ENCODE measurements at places on chromosomes 16 and 17. TPM values are rescaled to one million over a fixed set of nuclear protein-coding genes. Genes with fewer than 3 reads are reported as not detected.

- no peaks in the 10 kb centered on the region for H3K4me1 ChIP-seq
- no peak overlapping the region for H3K27ac ChIP-seq
- H3K36me3 ChIP-seq: no peaks in the 10 kb centered on the region
- H3K4me3 ChIP-seq: no peak overlapping the region
- DNase-seq: no peak
Measured at GRCh38 chr16:20167323-20167722, 93.6 kb upstream of the GPR139 start.

DNA sequence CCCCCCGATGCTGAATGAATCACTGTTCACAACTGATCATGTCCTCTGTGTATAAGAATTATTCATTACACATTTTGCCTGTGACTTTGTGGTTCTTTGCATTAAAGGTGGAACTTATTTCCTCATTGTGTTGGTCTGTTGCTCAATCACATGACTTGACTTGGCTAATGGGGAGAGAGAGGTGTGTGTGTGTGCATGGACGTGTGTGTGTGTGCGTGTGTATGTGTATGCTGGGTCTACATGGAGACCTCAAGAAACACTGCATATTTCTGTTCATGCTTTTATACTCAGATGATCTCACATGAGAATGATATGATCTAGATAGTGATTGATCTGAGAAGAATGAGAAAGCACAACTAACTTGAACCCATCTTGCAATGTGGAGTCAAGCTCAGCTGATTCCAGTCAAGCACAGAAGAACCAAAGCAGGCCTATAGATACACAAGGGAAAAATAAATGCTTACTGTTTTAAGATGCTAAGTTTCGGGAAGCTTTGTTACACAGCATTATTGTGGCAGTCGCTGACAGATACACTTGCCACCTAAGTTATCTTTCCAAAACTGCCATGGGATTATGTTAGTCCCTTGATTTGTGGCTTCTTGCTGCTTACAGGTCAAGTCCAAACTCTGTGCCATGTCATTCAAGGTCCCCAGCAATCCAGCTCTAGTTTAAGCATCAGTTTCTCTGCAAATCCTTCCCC is 167.9 kb upstream of the ZFHX3 start:
- no peak overlapping the region for H3K4me3 ChIP-seq
- DNase-seq: no peak
- no peaks in the 10 kb centered on the region for H3K36me3 ChIP-seq
- peaks cover 10% of the 10 kb centered on the region for H3K4me1 ChIP-seq
- H3K27me3 ChIP-seq: no peaks in the 10 kb centered on the region

DNA sequence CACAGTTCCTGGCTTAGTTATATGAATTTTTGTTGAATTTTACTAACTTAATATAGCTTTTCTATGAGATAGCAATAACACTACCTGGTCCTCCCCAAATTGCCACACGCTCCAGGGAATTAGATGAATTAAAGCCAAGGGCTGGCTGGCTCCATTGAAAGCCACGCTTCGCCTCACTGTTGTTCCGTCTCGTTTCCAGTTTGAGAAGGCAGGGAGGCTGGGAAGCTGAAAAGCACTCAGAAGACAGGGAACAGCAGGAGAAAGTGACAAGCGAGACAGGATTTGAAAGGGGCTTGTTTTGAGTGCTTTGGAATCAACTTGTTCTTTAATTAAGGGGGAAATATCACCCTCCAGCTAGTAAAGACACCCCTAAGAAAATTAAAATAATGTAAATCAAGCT is 425.3 kb downstream of the CA10 start:
- no peak overlapping the region for H3K27ac ChIP-seq
- no peaks in the 10 kb centered on the region for H3K36me3 ChIP-seq
- H3K4me3 ChIP-seq: no peak overlapping the region
- H3K4me1 ChIP-seq: no peaks in the 10 kb centered on the region
- no peaks in the 10 kb centered on the region for H3K27me3 ChIP-seq
- no peak for DNase-seq

DNA sequence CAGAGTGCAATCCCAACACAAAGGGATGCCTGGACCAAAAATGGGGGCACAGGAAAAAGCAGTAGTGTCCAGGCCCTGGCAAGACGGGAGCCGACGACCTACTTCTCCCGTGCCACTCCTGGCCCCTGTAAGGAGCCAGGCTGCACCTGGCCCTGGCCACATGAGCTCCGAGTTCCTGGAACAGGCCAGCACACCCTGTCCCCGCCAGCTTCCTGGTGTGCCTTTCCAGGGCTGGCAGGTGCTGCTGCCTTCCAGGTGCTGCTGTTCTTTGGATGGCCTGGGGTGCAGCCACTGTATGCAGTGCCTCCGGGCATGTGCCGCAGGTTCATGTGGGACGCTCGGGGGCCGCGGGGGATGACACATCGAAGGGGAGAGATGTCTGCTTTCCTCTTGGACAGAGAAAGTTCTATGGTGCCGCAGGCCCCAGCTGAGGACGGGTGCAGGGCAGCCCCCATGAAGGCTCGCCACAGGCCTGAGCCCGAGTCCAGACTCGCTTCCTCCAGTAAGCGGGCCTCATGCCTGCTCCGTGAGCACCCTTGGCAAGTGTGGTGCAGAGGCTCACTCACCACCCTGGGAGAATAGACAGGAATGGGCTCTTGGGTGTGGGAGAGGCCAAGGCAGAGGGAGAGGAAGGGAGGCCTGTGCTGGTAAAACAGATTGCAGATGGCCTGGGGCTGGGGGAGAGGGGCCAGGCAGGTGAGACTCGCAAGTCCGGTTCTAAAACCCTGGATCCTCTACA is 54.7 kb upstream of the FASN start:
- H3K4me3 ChIP-seq: no peak overlapping the region
- peaks cover 20% of the 10 kb centered on the region for H3K4me1 ChIP-seq
- peak; percentile 84 for DNase-seq
- H3K27ac ChIP-seq: peak overlapping the region; percentile 80
- H3K36me3 ChIP-seq: no peaks in the 10 kb centered on the region

GRCh38 chr17:7833011-7833794 is 814 bp upstream of the KDM6B start:
- peaks cover 24% of the 10 kb centered on the region for H3K4me1 ChIP-seq
- peak overlapping the region; percentile 90 for H3K4me3 ChIP-seq
- peak overlapping the region; percentile 99 for H3K27ac ChIP-seq
- peak; percentile 15 for DNase-seq
- H3K27me3 ChIP-seq: no peaks in the 10 kb centered on the region

DNA sequence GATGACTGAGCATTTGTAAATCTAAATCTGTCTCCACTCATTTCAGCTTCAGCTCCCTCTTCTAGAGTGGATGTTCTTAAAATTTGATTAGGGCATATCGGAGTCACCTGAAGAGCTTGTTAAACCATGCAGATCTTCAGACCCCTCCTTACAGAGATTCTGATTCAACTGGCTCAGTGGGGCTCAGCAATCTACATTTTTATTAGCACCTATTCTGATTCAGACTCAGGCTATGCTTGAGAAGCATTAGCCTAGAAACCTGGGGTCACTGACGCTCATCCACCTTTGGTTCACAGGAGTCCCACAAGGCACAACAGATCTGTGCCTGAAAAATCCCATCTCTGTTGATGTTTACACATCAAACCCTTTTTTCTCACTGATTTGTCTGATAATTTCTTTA is 365.6 kb downstream of the GRIN2A start:
- H3K27ac ChIP-seq: no peak overlapping the region
- no peaks in the 10 kb centered on the region for H3K4me1 ChIP-seq
- no peaks in the 10 kb centered on the region for H3K36me3 ChIP-seq
- DNase-seq: no peak
- H3K27me3 ChIP-seq: peaks cover 2% of the 10 kb centered on the region

DNA sequence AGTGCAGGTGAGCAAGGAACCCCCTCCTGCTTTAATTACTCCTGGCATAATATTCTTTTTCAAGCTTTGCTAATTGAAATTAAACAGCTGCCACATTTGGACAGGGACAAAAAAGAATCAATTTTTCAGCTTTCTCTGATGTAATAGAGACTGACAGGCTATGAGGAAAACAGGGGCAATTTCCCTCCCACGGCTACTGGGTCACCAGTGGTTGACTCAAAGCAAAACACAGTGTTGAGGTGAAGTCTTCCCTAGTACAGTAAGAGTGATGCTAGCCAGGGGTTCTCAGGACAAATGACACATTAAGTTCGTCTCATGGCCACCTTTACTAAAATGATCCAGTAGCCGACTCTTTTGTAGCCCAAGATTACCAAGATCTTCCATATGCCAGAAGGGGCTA is 38.6 kb upstream of the PMFBP1 start:
- no peak for DNase-seq
- H3K27me3 ChIP-seq: no peaks in the 10 kb centered on the region
- no peak overlapping the region for H3K4me3 ChIP-seq
- H3K4me1 ChIP-seq: no peaks in the 10 kb centered on the region

GRCh38 chr17:3768341-3768740 is 32.6 kb downstream of the ITGAE start:
- H3K4me1 ChIP-seq: no peaks in the 10 kb centered on the region
- no peaks in the 10 kb centered on the region for H3K27me3 ChIP-seq
- no peak overlapping the region for H3K27ac ChIP-seq
- no peak for DNase-seq

- peaks cover 11% of the 10 kb centered on the region for H3K4me1 ChIP-seq
- no peaks in the 10 kb centered on the region for H3K27me3 ChIP-seq
- peak overlapping the region; percentile 41 for H3K27ac ChIP-seq
- DNase-seq: peak; percentile 79
Measured at GRCh38 chr16:627454-628239, 3.1 kb upstream of the WFIKKN1 start.

- no peaks in the 10 kb centered on the region for H3K27me3 ChIP-seq
- no peak overlapping the region for H3K4me3 ChIP-seq
- no peaks in the 10 kb centered on the region for H3K36me3 ChIP-seq
- H3K27ac ChIP-seq: no peak overlapping the region
- no peak for DNase-seq
Measured at GRCh38 chr16:82535764-82536163, 91.0 kb upstream of the CDH13 start.

GRCh38 chr16:4561596-4561995 is 5.5 kb downstream of the C16orf96 start:
- no peaks in the 10 kb centered on the region for H3K4me1 ChIP-seq
- no peak overlapping the region for H3K4me3 ChIP-seq
- no peak overlapping the region for H3K27ac ChIP-seq

DNA sequence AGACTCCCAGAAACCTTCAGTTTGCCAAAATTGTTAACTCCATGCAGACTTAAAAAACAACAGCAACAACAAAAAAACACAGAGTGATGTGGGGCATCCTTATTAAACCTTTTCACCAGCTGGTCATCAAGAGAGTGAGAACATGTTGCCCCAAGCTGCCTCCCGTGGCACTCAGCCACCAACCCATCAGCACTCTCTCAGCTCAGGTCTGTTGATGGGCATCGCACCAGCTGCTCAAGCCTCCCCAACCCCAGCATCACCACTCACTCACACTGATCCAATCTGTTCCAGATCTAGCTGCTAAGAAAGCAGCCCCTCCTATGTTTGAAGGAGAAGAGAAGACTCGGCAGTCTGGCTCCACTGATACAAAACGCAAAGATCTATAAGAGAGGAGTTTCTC is 46.8 kb downstream of the SLC39A11 start:
- H3K36me3 ChIP-seq: no peaks in the 10 kb centered on the region
- no peak overlapping the region for H3K4me3 ChIP-seq
- DNase-seq: no peak
- H3K27me3 ChIP-seq: no peaks in the 10 kb centered on the region

- H3K4me3 ChIP-seq: no peak overlapping the region
- no peaks in the 10 kb centered on the region for H3K36me3 ChIP-seq
- no peak overlapping the region for H3K27ac ChIP-seq
Measured at GRCh38 chr16:10849736-10850477, 27.1 kb upstream of the CIITA start.

DNA sequence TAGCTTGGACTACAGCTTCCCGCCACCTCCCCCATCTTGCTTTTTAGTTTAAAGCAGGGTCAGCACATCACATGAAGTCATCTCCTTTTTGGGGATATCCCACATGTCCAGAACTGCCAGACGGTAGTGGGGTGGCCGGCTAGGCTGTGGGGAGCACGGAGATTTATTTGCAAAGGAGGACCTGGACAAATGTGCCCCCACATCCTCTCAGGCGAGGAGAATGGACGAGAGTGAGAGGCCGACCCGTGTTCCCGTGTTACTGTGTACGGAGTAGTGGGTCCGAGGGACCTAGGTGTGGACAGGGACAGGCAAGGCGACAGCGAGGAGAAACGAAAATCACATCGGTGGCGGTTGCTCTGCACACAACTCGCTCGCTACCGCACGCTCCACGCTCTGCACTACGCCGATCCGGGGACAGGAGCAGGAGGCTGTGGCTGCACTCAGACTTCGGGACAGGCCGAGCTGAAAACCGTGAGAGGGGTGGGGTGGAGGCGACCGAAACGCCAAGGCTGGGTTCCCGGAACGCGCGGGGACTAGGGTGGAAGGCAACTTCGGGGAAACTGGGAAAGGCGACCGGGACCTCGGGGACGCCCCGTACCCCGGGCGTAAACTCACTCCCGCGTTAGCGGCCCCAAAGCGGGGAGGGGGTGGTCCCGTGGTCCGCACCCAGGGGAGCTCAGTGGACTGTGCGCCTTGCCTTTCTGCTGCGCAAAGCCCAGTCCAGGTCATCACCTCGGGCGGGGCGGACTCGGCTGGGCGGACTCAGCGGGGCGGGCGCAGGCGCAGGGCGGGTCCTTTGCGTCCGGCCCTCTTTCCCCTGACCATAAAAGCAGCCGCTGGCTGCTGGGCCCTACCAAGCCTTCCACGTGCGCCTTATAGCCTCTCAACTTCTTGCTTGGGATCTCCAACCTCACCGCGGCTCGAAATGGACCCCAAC is at the start of gene MT1A:
Gene MT1A (plus strand): TSS at position 853 of the 937 bp plus-strand sequence. CDS start 73 bp downstream, at position 926.
- H3K36me3 ChIP-seq: no peaks in the 10 kb centered on the region
- DNase-seq: peak; percentile 68
- H3K27me3 ChIP-seq: peaks cover 7% of the 10 kb centered on the region
- H3K4me1 ChIP-seq: peaks cover 5% of the 10 kb centered on the region
- peak within 1 kb of the TSS; percentile 57 for H3K27ac ChIP-seq
- H3K4me3 ChIP-seq: peak within 1 kb of the TSS; percentile 50

Gene MRPL45
- 48.3 TPM for total RNA-seq

Gene CCDC57
- 11.3 TPM for total RNA-seq

Gene CD300LB
- not detected for total RNA-seq

Gene CES4A
- total RNA-seq: 19.4 TPM

Gene GAS7
- 5.8 TPM for total RNA-seq

Gene UNKL
- total RNA-seq: 31.8 TPM

Gene SDR42E2
- not detected for total RNA-seq

Gene AURKB
- total RNA-seq: not detected

Measured in gastrocnemius medialis (tissue), 4 donors.